ENCODE measurements at places on chromosomes 6 and 20.

DNA sequence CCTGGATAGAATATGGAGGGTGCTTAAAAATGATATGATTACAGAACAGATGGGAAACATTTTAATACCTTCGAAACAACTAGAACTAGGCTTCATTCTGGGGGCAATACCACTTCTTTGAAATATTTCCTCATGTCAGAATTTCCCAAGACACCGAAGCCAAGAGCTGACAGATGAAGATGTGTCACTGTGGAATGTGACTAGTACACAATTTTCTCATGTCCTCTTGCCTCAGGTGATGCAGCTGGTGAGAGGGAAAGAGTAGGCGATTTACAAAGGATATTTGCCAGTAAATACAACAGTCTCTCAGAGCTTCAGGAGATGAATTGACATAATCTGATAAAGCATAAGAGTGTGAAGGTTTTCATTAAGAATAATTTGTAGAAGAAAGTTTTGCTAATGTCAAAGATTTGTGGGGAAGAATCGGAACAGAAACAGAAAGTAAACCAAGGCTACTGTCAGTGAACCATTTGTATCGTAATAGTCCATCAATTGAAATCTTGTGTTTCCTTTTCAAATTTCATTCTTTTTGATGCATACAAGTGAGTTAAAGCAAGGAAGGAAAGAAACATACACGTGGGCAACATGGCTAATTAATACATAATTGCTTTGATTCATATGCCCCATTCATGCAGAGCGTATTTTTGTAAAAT lies 164.7 kb upstream of the CCN2 start:
- DNase-seq, result peak; percentile 6

- DNase-seq, result no peak
Observed at GRCh38 chr20:11569163-11569562, 348.5 kb upstream of the BTBD3 start.

- no peak for DNase-seq
Observed at GRCh38 chr6:89475101-89475500, 42.1 kb downstream of the ANKRD6 start.

DNA sequence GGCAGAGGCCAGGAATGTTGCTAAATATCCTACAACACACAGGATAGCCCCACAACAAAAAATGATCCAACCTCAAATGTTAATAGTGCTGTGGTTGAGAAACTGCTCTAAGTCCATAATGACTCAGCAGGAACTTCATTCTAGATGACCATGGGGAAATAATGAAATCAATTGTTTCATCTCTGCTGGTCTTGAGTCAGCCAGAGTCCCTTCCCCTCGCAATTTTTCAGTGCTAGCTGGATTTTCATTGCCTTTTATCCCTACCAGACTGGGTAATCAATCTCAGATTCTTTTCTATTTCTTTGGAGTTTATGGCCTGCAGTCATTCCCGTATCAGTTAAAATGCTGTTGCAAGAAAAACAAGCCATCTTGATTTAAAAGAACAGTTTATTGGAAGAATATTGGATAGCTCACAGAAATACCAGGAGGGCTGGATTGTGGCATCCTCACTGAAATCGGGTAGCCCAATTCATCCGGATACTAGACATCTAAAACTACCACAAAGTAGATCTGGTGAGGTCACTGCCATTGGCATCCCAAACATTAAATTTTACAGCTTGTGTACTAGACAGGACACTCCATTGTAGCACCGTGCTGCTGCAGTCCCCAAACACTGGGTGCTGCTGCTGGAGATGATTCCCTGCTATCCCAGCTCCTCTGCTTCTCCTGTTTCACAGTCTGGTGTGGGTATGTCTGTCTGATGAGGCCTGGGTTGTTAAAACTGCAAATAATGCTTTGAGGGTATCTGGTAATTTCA lies 30.3 kb upstream of the POPDC3 start:
- peak; percentile 58 for DNase-seq

- no peak for DNase-seq
Observed at GRCh38 chr20:60313191-60313590, 355.0 kb downstream of the CDH26 start.

DNA sequence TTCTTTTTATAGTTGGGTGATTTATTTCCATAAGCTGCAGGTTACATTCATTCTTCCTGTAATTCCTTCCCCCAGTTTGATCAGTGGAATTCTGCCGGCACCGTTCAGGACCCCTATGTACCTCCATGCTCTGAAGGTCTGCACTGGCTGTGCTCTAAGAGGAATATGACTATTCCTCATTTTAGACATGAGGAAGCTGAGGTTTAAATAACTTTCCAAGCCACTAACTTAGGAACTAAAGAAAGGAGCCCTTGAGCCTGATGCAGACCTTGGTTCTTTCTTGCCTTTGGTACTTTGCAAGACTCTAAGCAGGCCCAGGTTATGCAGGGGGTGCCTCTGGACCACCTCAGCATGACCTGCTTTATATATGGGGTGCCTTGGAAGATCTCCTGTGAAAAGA lies 318.5 kb downstream of the QKI start:
- DNase-seq, result no peak

DNA sequence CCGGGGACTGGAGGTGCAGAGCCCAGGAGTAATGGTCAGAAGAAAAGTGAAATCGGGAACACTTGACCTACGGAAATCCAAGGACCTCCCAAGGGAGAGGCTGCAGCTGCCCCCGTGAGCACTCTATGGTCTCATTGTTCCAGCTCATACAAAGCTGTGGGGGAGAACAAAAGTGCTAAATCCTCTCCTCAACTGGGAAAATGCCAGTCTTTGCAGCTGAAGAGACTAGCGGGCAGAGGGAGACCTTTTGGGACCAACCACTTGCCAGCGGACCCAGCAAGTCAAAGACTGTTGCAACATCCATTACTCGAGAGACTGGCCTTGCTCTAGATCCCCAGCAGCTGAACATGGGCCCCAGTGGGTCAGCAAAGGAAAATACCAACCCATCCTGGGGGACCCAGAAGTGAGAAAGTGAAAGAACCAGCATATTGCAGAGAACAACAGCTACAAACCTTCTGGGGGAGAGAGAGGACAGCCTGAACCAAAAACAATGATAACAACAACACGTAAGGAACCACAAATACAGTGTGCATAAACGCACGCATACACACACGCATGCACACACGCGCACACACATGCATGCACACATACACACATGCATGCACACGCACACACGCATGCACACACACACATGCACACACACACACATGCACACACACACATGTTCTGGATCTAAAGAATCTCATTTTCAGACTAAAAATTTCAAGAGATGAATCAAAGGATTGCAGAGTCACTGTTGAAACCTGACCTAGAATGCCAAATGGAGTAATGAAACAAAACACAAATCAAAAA lies 24.7 kb upstream of the ELMO2 start:
- no peak for DNase-seq

DNA sequence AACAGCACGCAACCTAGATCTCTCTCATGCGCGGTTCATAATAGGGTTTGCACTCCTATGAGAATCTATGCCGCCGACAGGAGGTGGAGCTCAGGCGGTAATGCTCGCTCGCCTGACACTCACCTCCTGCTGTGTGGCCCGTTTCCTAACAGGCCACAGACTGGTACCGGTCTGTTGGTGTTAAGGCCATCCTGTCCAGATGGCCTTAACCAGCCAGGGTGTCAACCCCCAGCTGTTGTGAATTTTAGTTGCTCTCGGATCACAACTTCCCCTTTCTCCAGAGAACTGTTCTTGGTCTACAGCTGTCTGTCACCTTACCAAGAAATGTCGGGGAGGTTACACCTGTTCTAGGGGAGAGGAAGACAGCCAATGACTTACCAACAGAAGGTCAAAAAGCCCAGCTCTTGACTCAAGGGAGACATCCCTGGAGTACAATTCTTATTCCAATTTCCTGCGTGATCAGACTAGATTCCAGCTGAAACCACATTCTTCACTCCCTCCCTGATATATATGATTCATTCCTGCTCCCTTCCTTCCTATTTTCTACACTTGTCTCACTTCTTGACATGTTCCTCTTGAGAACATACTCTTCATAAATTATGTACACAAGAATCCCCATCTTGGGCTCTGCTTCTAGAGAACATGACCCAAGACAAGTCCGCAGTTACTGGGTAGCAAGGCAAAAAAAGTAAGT lies 23.1 kb upstream of the DNAAF9 start:
- no peak for DNase-seq

DNA sequence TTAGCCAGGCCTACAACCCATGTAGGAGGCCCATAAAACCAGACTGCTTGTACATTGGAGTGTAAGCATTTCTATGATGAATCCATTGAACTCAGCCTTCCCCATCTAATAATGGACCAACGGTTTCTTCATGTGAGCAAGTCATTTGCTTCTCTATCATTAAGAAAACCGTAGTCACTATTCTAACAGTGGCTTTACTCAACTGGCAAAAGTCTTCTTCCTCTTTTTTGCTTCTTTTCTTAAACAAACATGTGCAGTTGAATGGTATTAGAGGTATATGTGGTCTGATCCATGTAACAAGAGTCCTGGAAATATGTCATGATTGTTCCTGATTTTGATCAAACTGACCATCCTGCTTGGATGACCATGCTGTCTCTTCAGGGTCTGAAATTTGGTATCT lies 132.4 kb upstream of the STXBP5 start:
- no peak for DNase-seq

DNA sequence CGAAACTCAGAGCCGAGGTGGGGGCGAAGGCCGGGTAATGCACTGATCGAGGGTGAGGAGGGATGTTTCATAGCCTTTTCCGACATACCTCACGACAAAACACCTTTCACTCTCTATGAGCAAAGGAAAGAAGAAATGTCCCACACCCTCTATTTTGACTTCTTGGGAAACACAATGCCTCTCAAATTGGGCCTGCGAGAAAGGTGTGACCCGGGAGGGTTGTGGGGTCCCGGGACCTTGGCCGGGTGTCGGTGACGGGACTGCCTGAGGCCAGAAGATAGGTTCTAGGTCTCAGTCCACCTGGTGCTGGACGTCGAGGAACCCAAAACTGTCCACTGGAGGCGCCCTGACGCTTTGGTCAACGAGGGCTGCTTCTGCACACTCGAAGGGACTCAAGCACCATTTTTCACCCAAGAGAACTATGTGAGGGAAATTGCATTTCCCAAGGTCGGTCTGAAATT lies 41.1 kb upstream of the OSTM1 start:
- peak; percentile 30 for DNase-seq

- DNase-seq, result peak; percentile 28
Observed at GRCh38 chr6:149049230-149049629, 268.3 kb upstream of the TAB2 start.

DNA sequence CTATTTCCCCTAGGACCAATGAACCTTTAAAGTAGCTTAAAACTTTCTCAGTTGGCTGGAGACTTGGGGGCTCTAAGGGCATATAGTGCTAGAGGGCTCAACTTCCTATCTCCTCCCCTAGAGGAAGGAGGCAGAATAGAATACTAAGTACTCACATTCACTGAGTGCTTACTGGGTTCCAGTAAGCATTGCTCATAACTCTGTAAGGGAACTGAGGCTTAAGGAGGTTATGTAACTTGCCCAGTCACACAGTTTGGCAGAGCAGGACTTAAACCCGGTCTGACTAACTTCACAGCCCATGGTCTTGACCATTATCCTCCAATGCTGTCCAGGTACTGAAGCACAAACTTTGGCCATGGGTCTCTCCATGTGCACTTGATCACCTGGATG lies 12.5 kb downstream of the SESN1 start:
- DNase-seq, result no peak

GRCh38 chr6:110055387-110055735 lies 77.2 kb downstream of the GPR6 start:
- no peak for DNase-seq

DNA sequence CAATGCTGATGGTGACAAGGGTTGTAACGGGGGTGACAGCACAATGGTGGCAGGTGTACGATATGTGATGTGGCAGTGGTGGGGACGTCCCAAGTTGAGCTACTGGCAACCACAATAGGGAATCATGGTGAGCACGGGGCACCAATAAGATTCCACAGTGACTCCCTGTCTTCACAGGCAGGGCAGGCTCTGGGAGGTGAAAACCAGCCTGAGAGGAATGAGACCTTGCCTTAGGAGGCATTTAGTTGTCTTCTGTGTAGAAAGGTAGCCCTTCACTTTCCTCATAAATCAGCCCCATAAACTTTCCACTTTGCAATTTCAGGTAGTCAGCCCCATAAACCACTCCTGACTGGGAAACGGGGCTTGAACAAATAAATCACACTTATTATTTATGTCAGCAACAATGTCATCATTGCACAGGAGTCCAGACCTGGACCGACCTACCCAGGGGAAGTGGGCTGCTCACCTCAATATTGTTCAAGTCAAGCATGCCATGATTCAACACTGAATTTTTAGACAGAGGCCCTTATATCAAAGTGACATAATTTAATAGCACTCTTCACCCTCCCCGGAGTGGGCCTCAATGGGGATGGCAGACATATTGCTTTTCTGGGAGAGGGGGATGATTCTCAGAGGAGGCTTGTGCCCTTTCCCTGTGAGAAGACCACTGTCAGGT lies 150.8 kb downstream of the CDC5L start:
- DNase-seq, result no peak

GRCh38 chr6:127117979-127118297 lies 533 bp upstream of the RSPO3 start:
- no peak for DNase-seq

- no peak for DNase-seq
Observed at GRCh38 chr20:17202030-17202429, 24.8 kb upstream of the PCSK2 start.

DNA sequence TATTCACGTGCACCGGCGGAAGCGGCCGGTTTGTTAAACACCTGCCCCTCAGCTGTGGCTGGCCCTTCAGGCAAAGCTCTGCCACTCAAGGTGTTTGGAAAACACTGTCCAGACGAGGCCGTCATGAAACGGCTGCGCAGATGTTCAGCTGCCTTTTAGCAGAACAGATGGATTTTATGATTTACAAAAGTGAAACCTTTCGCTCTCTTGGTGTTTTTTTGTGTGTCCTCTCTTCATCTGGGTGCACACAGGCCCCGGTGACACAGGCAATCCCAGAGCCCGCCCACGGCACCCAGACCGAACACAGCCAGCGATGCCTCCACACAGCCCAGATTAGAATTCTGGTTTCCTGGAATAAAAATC lies 397.0 kb downstream of the SMOC2 start:
- no peak for DNase-seq

DNA sequence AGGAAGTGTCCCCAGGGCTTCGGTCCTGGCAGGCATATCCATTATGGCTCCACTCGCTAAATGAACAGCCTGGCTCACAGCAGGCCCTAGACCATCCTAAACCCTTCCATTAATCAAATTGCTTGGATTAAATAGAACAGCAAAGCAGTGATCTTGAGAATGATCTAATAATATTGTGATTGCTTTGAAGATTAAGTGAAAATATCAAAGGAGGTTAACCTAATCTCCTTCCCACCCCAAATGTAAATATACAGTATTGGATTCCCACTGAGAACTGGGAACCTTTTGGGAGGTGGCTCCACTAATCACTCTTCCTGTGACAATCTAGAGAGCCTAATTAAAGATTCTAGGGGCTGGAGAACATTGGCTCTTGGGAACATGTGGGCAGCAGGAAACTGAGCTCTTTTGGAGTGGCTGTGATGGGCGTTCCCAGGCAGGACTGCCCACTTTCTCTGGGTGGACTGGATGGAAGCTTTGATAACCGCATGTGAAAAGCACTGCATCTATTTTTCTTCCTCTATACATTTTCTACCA lies 68.3 kb upstream of the FRMD1 start:
- no peak for DNase-seq

Measured in fibroblast of villous mesenchyme (primary cell).